ENCODE measurements at places on chromosomes 1 and 21.

DNA sequence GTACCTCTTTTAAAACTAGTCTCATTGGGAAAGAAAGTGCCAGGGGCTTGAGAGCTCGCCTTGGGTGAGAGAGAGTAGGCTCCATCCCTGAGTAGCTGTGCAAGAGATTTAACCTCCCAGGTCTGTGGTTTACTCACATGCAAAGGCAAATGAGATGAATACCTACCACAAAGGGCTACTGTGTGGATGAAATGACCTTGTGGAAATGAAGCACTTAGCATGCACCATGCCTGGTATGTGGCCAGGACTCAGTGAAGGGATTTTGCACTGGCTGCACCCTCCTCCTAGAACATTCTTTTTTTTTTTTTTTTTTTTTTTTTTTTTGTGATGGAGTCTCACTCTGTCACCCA lies 120.3 kb downstream of the PROX1 start:
- DNase-seq = no peak

GRCh38 chr1:10905841-10906655 lies 106.4 kb upstream of the TARDBP start:
- DNase-seq = peak; percentile 66

- no peak for DNase-seq
Measured at GRCh38 chr1:175933801-175934200, 190.4 kb upstream of the TNR start.

DNA sequence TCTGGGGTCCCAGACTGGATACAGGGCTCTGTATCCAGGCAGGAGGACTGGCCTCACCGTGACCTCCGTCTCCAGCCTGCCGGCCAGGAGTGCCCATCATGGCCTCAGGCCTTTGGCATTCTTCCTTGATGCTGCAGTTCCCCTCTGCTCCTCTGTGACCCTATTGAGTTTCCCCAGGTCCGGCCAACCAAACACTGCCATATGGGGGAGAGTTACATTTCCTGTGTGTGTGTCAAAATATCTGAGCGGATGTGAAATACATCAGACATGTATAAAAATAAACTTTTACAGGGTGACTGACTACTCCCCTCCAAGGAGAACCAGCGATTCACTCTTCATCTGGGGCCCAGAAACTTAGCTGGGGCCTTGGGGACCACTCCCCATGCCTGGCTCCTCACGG lies 10.2 kb upstream of the UBL4B start:
- DNase-seq = no peak

DNA sequence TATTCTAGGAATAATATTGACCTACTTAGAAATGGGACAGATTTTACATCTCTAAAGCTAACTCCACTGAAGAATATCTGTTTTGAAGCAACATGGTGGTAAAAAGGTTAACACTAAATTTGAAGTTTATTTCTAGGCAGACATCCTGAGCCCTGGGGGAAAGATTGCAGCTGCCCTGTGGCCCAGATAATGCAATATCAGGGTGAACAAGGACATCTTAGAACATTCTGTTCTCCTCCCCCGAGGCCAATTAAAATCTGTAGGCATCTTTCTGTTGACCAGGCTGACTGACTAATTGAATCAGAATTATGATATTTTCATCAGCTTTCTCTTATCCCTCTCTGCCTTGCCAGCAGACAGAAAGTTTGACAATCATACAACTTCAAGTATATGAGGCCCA lies 149.8 kb upstream of the DUSP10 start:
- no peak for DNase-seq

GRCh38 chr1:221203224-221204054 lies 324.2 kb downstream of the HLX start:
- peak; percentile 65 for DNase-seq

DNA sequence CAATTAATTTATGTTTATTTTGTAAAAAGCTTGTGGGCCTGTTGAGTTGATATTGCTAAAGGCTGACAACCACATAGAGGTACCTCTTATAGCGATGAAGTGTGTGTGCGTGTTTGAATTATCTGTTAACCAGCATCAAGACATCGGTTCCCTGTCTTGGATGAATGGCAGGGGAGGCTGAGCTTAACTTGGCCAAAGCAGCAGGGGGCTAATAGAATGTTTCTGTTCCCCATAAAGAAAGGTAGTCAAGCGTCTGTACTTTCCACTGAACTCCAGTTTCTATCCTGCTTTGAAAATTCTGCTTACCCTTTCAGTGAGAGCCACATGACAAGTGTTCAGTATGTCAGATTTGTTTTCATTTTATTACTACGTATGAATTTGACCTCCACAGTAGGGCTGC lies 63.0 kb downstream of the ROR1 start:
- DNase-seq = no peak

GRCh38 chr21:34630536-34631143 lies 15.7 kb upstream of the RCAN1 start:
- peak; percentile 37 for DNase-seq

GRCh38 chr21:41828884-41829360 lies 50.2 kb downstream of the PRDM15 start:
- peak; percentile 8 for DNase-seq

DNA sequence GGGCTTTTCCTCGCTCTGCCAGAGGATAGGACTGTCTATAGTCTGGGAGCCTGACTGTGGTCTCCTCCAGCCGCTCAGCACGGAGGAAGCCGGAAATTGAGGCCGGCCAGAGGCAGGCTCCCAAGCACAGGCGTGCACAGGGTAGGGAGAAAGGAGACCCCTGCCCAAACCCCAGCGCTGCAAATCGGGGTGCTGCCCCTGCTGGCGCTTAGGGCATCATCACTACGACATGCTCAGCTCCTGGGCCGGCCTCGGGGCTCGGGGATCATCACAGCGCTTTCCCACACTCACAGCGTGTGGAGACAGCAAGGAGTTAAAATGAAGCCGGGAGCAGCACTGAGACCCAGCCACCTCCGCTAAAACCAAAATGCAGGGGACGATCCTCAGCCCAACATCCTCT lies 62.8 kb upstream of the ARHGEF16 start:
- no peak for DNase-seq

- no peak for DNase-seq
Measured at GRCh38 chr1:57106296-57106695, 140.5 kb upstream of the C8B start.

GRCh38 chr1:29470087-29470787 lies 233.9 kb downstream of the PTPRU start:
- DNase-seq = no peak

- no peak for DNase-seq
Measured at GRCh38 chr1:113247355-113247754, 143.0 kb upstream of the MAGI3 start.

DNA sequence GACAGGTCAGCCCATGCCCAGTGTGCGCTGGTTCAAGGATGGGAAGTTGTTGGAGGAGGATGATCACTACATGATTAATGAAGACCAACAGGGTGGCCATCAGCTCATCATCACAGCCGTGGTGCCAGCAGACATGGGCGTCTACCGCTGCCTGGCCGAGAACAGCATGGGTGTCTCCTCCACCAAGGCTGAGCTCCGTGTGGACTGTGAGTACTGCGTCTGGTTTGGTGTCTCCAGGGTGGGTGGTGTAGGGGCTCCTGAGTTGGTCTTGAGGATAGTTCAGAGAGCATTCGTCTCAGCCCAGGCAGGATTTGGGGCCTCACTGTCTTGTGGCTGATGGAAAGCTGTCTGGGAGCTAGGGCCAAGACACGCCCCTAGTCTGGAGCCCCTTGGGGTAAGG lies 83.2 kb downstream of the TRIM11 start:
- DNase-seq = no peak

DNA sequence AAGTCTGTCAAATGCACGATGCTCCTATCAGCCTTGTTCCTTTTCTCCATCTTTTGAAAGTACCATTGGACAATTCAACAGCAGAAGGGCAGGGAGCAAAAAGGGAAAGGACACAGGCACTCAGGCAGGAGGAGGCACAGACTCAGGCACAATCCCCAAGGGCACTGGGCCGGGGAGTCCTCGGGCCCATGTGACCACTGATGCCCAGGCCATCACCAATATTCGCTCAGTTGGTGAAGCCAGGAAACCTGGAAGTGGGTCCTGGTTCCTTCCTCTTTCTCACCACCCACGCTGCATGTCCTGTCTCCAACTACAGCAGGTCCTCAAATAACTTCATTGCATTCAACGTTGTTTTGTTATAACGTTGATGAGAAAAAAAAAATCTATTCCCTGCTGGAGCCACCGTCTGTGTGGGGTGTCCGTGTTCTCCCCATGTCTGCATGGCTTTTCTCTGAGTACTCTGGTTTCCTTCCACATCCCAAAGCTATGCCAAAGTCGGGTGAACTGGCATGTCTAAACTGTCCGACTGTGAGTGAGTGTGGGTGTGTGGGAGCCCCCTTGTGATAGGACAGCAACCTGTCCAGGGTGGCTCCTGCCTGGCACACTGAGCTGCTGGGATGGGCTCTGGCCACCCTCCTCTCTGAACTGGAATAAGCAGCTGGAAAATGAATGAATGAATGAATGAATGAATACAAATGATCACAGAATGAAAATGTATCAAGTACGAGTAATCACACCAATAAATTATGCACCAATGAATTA lies 12.5 kb downstream of the NID1 start:
- DNase-seq = no peak

GRCh38 chr21:32956061-32956656 lies 69.6 kb upstream of the OLIG2 start:
- DNase-seq = no peak

DNA sequence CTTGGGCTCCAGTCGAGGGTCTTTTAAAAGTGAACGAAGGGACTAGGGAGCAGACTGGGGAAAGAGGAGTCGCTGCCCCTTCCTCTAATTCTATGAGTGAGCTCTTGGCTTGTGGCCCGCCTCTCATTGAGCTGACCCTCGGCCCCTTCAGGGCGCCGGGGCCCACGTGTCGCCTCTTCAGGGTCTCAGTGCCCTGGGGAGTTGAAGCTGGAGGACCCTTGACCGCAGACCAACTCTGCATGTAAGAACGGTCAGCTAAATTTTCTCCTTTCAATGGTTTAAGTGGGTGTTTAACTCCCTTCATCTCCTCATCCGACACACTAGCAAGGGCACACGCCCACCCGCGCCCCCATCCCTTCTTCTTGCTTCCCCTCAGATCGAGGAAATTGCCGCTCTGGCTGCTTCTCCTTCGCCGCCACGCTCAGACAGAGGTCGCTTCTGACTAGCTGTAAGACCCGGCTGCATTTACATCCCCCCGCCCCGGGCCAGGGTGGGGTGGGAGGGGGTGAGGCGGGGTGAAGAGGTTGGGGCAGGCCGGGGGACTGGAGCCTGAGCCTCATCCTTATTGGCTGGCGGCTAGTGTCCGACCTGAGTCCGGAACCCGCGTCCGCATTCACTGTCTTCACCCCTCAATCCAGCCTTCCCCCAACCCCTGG lies 10.9 kb downstream of the NR5A2 start:
- DNase-seq = no peak

GRCh38 chr21:46411691-46412090 lies 47.0 kb upstream of the DIP2A start:
- DNase-seq = no peak

DNA sequence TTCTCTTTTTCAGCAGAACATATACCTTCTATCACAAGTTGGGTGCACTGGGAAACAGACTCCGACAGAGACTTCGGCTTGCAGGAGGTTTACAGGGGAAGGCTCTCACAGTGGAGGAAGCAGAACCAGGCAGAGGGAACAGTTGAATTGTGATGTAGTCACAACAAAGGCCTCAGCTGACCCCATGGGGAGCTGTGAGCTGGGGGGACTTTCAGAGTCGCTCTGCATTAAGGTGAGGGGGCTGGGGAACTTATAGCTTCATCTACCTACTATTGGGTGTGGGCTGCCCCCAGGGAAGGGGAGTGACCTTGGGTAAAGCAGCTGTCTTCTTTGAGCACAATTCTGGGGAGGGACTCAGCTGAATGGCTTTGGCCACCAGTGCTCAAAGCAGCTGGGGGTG lies 94.9 kb upstream of the POU3F1 start:
- no peak for DNase-seq

DNA sequence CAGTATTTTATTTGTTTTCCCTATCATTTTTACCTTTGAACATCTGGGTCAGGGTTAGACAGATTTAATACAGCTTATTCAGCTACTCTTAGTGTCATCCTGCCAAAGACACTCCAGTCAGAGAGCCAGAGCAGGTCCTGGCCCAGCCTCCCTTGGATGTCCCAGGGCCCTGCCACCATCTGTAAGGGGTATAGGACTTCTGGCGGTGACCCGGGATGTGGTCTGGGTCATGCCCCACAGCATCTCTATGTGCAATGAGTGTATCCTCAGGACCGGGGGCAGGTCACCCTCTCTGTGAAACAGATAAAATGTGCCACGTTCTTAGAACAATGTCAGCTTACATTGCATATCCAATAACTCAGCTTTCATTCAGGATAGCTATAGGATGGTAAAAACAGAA lies 37.8 kb upstream of the PRSS38 start:
- DNase-seq = no peak

- no peak for DNase-seq
Measured at GRCh38 chr1:38834221-38834782, 25.3 kb downstream of the RRAGC start.

DNA sequence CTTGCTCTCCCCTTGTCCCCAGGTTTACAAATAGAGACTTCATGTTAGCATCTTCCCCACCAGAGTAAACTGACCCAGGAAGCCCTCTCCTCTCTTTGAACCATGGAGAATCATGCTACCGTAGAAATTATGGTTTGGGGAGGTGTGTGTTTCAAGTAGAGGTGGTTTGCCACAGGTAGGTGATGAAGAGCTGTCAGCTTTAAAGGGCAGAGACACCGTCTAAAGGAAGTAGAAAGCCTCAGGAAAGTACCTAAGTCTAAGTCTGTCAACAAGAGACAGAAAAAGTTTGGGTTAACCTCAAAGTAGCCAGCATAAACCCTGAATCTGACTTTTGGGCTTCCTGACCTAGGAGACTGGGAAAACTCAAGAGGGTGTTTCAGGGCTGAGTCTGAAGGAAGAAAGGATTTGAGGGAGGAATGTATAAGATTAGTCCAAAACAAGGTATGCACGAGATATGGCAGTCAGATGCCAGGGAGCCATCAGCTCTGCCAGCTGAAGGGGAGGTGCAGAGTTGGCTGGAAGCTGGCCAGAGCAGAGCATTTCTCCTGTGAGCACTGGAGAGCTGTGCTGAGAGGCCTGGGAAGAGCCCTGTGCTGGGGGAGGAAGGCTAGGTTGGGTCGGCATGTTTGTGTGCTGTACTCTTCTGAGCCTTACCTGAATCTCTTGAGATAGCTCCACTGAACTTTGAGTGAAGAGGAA lies 14.3 kb downstream of the ADAMTSL4 start:
- DNase-seq = no peak

DNA sequence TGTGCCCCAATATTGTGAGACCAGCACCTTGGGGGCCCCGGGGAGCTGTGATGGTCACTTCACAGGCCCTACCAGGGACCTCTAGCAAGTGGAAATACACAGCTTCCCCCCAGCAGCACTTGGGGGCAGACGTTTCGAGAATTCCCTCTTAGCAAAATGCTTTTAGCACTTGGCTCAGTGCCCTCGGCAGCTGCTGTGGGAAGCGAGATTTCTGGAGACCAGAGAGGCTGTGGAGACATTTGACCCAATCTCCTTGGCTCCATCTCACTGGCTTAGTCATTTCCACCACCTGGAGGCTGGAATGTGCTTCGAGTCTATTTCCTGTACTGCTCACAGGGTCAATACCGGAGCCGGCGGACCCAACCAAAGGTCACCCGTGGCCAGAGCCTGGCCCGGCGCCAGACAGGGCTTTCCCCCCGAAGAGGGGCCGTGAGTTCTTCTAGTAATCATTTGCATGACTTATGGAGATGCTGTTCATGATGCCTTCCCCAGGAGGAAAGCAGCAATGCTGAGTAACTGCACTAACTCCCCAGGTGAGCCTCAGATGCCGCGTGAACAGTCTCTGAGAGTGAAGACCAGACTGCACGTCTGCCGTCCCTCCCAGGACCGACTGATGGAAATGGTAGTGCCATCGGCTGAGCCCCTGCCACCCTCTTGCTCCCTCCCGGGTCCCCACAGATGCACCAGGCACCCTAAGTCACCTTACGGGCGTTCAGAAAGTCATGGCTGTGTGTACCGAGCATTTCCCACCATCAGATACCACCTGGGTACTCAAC lies 4.4 kb upstream of the C2CD2 start:
- DNase-seq = no peak

All from SK-N-DZ (cell line).